ENCODE measurements at places on chromosomes 4 and X. TPM values are rescaled to one million over a fixed set of nuclear protein-coding genes. Genes with fewer than 3 reads are reported as not detected.

CT55 gene
- not detected for total RNA-seq

GRCh38 chrX:101442085-101442484, 34.1 kb downstream of the HNRNPH2 start:
- no peaks in the 10 kb centered on the region for H3K27me3 ChIP-seq
- no peak overlapping the region for H3K27ac ChIP-seq
- no peak overlapping the region for H3K4me3 ChIP-seq

DNA sequence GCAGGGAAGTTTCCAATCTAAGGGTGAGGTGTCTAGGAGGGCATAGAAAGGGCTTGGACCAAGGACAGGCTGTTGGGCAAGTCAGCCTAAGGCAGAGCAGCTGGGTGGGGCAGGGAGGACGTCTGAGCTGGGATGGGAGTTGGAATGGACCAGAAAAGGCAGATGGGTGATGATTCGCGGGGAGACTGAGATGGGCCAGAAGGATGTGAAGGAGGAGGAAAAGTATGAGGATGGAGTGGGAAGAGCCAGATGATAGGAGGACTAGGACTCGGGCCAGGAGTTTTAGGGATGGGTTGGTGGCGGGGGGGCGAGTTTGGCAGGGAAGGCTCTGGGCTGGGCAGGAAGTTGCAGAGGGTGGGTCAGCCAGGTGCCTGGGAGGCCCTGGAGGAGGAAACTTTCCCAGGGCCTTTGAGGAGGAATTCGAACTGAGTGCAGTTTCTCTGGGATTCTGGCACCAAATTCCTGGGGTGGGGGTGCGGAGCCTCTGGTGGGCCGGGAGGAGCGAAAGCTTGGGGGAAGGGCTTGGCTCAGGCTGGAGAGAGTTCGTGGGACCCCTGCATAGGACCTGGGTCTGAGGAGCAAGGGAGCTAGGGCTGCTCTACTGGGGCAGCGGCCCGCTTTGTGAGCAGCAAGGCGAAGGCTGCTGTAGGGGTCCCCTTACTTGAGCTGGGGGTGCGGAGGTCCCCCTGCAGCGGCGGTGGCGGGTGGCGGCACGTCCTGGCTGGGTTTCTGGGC, 8.7 kb upstream of the TIMP1 start:
- peaks cover 25% of the 10 kb centered on the region for H3K36me3 ChIP-seq
- H3K4me3 ChIP-seq: no peak overlapping the region
- peaks cover 6% of the 10 kb centered on the region for H3K4me1 ChIP-seq
- DNase-seq: no peak
- H3K27ac ChIP-seq: no peak overlapping the region

DNA sequence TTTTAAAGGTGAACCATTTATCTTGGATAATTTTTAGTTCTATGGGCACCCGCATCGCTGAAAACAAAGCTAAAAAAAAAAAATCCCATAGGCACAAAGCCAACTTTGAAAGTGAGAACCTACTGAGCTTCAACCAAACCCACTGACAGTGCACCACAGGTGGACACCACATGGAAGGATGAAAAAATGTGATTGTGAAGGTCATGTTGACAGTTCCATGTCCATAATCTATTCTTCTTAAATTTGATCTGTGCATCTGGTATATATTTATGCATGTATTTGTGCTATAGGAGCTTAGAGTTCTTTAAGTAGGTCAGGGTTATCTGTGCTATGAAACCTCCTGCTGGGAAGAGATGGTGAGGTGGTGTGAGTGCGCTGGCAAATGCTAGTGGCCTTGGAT, 374.3 kb downstream of the SPRY1 start:
- H3K27ac ChIP-seq: no peak overlapping the region
- no peaks in the 10 kb centered on the region for H3K36me3 ChIP-seq
- H3K4me1 ChIP-seq: no peaks in the 10 kb centered on the region
- DNase-seq: no peak
- H3K27me3 ChIP-seq: peaks cover 9% of the 10 kb centered on the region

GRCh38 chr4:68570122-68570507, 6.0 kb downstream of the UGT2B17 start:
- no peaks in the 10 kb centered on the region for H3K27me3 ChIP-seq
- no peaks in the 10 kb centered on the region for H3K4me1 ChIP-seq
- H3K4me3 ChIP-seq: no peak overlapping the region

LDOC1 gene
- total RNA-seq: 1.3 TPM

DNA sequence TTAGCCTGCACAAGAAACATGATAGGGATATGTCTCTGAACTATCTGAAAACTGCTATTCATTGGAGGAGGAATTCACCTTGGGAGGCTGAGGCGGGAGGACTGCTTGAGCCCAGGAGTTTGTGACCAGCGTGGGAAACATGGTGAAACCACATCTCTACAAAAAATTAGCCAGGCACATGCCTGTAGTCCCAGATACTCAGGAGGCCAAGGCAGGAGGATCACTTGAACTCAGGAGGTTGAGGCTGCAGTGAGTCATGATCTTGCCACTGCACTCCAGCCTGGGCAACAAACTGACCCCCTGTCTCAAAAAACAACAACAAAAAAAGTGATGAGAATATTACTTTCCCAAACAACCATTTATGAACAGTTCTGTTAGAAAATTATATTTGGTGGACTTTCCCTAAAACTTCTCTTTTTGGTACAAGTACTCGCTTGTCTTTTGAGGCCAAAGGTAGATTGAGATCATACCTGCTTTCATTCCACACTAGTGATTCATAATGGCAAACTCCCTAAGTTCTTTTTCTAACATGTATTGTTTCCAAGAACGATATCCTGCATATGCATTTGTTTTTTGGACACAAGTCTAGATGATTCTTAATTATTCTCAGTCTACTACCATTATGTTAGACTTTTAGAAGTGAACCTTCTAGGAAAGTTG, 33.4 kb downstream of the METTL14 start:
- peaks cover under 1% of the 10 kb centered on the region for H3K4me1 ChIP-seq
- no peak for DNase-seq
- peaks cover 16% of the 10 kb centered on the region for H3K36me3 ChIP-seq
- H3K27ac ChIP-seq: no peak overlapping the region
- H3K27me3 ChIP-seq: no peaks in the 10 kb centered on the region
- H3K4me3 ChIP-seq: no peak overlapping the region

SGMS2 gene
- total RNA-seq: 0.37 TPM

GRCh38 chr4:113411496-113411938, 350.0 kb downstream of the CAMK2D start:
- H3K4me1 ChIP-seq: no peaks in the 10 kb centered on the region
- peaks cover 14% of the 10 kb centered on the region for H3K27me3 ChIP-seq
- no peak for DNase-seq
- no peaks in the 10 kb centered on the region for H3K36me3 ChIP-seq
- no peak overlapping the region for H3K27ac ChIP-seq

DNA sequence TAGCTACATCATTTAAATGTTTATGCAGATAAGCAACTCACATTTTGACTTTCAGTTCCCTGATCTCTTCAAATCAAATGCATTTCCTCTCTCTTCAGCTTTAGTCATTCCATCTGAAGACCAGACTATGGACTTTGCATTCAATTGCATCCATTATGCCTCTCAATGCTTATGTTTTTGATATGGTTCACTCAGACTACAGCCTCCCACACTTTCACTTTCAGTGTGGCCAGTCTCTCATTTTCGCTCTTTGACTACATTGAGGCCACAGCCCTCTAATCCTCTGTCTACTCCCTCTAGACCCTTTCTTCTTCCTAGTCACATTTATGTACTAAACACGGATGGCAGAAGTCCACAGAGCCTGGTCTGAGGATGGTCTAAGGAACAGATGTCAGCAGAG, 24.5 kb upstream of the VEGFC start:
- DNase-seq: no peak
- no peak overlapping the region for H3K27ac ChIP-seq

GRCh38 chrX:30748342-30748960, 95.2 kb downstream of the GK start:
- DNase-seq: no peak
- H3K27me3 ChIP-seq: peaks cover 7% of the 10 kb centered on the region
- H3K4me3 ChIP-seq: no peak overlapping the region
- H3K27ac ChIP-seq: no peak overlapping the region

DNA sequence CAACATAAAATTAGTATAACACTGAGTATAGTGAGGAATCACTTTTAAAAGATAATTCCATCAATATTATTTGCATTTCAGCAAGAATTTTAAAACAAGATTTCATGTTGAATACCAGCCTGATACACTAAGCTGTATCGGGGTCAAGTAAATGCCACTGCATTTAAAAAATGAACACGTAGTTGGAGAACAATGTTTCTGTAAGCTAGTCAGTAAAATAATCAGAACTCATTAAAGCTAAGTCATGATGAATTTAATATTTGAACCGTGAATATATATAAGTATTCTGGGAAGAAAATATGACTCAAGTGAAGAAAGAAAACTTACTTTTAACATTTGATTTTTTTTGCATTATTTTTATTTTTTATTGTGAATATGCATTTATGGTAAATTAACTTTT, 611.0 kb upstream of the PABPC4L start:
- no peaks in the 10 kb centered on the region for H3K36me3 ChIP-seq
- no peaks in the 10 kb centered on the region for H3K4me1 ChIP-seq
- no peaks in the 10 kb centered on the region for H3K27me3 ChIP-seq
- DNase-seq: no peak
- no peak overlapping the region for H3K4me3 ChIP-seq
- no peak overlapping the region for H3K27ac ChIP-seq

DNA sequence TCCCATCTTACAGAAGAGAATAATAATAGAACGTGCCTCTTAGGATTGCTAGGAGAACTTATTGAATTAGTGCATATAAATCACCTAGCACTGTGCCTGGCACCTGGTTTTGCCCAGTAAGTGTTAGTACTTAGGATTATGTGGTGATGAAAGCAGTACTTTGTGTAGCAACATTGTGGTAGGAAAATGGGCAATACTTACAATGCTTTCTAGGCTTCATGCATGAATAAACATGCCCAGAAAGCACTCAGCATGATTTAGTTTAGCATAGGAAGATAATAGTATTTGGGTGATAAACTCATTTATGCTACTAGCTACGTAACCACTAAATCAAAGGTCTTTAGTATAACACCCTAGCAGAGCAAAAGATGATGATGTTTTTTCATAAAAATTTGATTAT, 105.6 kb downstream of the NEUROG2 start:
- H3K27ac ChIP-seq: no peak overlapping the region
- no peaks in the 10 kb centered on the region for H3K4me1 ChIP-seq
- no peak overlapping the region for H3K4me3 ChIP-seq
- peaks cover 9% of the 10 kb centered on the region for H3K36me3 ChIP-seq
- no peaks in the 10 kb centered on the region for H3K27me3 ChIP-seq

- H3K27ac ChIP-seq: no peak overlapping the region
- H3K4me1 ChIP-seq: peaks cover 16% of the 10 kb centered on the region
- H3K4me3 ChIP-seq: no peak overlapping the region
- peaks cover 13% of the 10 kb centered on the region for H3K27me3 ChIP-seq
Observed at GRCh38 chrX:10171249-10171648, 14.5 kb downstream of the CLCN4 start.

DNA sequence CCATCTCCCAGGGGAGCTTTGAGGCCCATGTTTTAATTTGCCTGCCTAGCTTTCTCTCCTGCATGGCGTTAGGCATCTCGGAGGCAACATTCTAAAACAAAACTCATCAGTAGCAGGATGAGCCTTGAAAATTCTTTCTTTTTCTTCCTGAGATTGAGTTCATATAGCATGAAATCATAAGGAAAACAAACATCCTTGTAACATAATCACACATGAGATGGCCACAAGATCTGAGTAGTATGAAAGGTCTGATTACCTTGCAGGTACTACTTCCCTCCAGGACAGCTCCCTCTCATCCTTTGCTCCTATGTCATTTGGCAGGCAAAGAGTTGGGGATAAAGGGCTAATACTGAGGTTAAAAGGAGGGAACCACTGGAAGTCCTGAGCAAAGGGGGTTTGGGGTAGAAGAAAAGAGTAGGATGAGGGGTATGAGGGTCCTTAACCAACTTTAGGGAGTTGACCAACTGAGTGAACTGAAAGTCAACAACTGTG, 37.5 kb upstream of the CXCL8 start:
- no peak overlapping the region for H3K27ac ChIP-seq
- H3K36me3 ChIP-seq: no peaks in the 10 kb centered on the region
- no peaks in the 10 kb centered on the region for H3K27me3 ChIP-seq
- DNase-seq: no peak
- no peak overlapping the region for H3K4me3 ChIP-seq
- H3K4me1 ChIP-seq: peaks cover 4% of the 10 kb centered on the region

- no peak for DNase-seq
- H3K4me1 ChIP-seq: no peaks in the 10 kb centered on the region
- H3K4me3 ChIP-seq: no peak overlapping the region
- H3K27me3 ChIP-seq: no peaks in the 10 kb centered on the region
Observed at GRCh38 chr4:71784569-71785197, 804 bp upstream of the GC start.

GRCh38 chr4:5398056-5398455, 310.3 kb downstream of the EVC2 start:
- H3K27me3 ChIP-seq: no peaks in the 10 kb centered on the region
- H3K36me3 ChIP-seq: no peaks in the 10 kb centered on the region
- no peak for DNase-seq
- no peak overlapping the region for H3K27ac ChIP-seq
- no peaks in the 10 kb centered on the region for H3K4me1 ChIP-seq

- H3K36me3 ChIP-seq: peaks cover 8% of the 10 kb centered on the region
- no peak overlapping the region for H3K27ac ChIP-seq
- no peaks in the 10 kb centered on the region for H3K4me1 ChIP-seq
- DNase-seq: no peak
Observed at GRCh38 chrX:150990910-150991309, 7.8 kb downstream of the HMGB3 start.

GRCh38 chrX:79130857-79131256, 13.6 kb upstream of the GPR174 start:
- no peak overlapping the region for H3K4me3 ChIP-seq
- H3K27ac ChIP-seq: no peak overlapping the region
- H3K36me3 ChIP-seq: peaks cover 6% of the 10 kb centered on the region
- H3K27me3 ChIP-seq: no peaks in the 10 kb centered on the region

GRCh38 chr4:138182838-138183426, 59.2 kb downstream of the SLC7A11 start:
- no peaks in the 10 kb centered on the region for H3K4me1 ChIP-seq
- no peaks in the 10 kb centered on the region for H3K27me3 ChIP-seq
- no peak overlapping the region for H3K4me3 ChIP-seq
- DNase-seq: no peak

DNA sequence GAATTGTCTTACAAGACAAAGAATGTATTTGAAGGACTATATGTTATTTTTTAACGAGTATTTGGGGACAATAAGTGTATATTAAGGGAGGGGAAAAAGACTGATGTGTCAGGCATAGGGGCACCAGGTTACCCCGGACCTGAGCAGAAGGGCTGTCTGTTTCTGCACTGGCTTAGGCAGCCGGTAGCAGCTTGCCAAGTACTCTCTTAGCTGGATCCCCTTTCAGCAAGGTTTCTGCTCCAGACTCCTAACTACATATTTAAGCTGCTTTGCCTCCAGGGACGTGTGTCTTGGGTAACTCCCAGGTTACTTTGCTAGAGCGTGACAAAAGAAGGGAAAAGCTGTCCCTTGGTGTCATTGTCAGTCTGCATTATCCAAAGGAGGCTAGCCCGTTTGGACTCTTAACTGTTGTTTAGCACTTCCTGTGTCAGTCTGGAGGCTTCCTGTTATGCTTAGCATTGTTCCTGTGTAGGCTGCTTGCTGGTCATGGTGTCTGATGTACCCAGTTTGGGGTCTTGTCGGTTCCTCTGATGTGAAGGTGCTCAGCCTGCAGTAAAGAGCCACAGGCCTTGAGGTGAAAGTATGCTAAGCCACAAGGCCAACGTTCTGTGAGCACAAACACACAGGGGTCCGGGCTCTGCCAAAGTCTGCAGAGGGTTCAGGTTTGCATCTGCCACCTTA, 11.6 kb downstream of the CXCR3 start:
- H3K4me1 ChIP-seq: peaks cover 66% of the 10 kb centered on the region
- peaks cover 74% of the 10 kb centered on the region for H3K36me3 ChIP-seq
- peak overlapping the region; percentile 47 for H3K4me3 ChIP-seq
- no peaks in the 10 kb centered on the region for H3K27me3 ChIP-seq
